ENCODE measurements at places on chromosomes 7 and 10.

DNA sequence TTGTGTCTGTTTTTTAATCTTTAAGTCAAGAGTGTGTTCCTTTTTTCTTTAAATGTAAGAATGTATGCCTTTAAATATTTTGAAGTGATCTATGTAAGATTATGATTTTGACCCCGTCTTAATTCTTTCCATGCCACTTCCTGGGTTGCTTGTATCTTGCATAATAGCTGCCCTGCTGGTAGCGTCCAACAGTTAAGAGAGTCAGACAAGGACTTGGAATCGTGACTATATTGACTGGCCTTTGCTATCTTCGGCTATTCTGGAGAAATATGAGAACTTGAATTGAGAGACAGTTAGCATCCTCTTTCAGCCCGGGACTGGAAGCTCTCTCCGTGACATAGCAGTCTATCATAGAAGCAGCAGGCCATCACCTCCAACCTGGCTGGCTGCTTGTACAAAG is 13.0 kb downstream of the NRP1 start:
- no peak for DNase-seq

GRCh38 chr7:142177869-142178268 is 66.4 kb downstream of the MGAM2 start:
- no peak for DNase-seq

DNA sequence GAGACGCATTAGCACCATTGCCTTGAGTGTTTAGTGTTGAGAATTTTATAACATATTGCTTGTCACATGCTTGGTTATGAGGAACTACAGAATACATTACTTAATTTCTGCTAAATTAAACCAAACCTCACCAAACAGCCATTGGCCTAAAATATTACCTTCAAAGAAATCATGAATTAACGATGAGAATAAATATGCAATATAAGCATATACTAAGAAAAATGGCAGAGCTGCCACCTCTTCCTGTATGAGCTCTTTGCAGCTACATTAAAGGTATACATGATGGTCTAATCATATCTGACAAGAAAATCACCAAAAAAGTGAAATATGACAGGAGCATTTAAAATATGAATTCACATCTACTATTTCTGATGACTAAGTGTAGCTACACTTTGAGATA is 5.2 kb upstream of the RHEB start:
- no peak for DNase-seq

DNA sequence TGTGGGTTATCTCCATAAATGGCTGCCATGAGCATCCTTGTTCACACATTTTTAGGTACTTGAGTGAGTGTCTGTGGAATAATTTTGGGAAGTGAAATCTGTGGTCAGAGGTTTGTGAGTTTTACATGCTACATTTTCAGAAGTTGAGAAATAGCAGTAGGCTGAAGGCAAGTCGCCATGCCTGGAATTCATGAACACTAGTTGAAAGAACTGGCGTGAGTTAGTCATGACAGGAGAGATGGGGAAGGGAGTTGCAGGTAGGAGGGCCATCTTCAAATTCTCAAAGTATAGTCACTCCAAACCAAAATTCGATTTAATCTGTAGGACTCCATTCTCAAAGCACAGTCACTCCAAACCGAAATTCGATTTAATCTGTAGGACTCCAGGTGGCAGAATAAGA is 89.6 kb downstream of the EGFR start:
- no peak for DNase-seq

- no peak for DNase-seq
Measured at GRCh38 chr10:4427532-4427931, 398.5 kb upstream of the AKR1E2 start.

GRCh38 chr7:14751461-14751860 is 151.1 kb downstream of the DGKB start:
- DNase-seq = no peak

- no peak for DNase-seq
Measured at GRCh38 chr7:17962652-17963051, 22.4 kb upstream of the SNX13 start.

GRCh38 chr10:75209086-75209920 is 1.3 kb upstream of the VDAC2 start:
- DNase-seq = no peak

- no peak for DNase-seq
Measured at GRCh38 chr7:104980440-104980839, 33.6 kb upstream of the KMT2E start.

- no peak for DNase-seq
Measured at GRCh38 chr7:96734343-96734742, 24.7 kb upstream of the SEM1 start.

DNA sequence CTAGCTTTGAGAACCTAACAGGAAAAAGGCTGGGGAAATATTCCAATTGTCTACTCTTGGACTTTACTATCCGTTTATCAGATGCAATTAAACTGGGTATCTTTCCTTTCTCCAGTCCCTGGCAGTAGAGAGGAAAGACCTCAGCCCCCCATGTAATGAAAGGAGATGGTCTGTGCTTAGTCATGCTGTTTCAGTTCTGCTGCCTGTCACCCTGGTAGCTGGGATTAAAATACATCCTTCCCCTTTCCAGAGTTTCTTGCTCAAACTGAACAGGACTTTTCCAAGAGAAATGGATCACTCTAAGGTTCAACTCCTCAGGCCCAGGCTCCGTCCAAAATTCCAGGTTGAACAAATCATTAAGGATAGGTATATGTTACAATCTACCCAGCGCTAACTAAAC is 202.9 kb downstream of the PTEN start:
- no peak for DNase-seq

GRCh38 chr10:47388879-47389278 is 4.8 kb upstream of the ZNF488 start:
- DNase-seq = no peak

DNA sequence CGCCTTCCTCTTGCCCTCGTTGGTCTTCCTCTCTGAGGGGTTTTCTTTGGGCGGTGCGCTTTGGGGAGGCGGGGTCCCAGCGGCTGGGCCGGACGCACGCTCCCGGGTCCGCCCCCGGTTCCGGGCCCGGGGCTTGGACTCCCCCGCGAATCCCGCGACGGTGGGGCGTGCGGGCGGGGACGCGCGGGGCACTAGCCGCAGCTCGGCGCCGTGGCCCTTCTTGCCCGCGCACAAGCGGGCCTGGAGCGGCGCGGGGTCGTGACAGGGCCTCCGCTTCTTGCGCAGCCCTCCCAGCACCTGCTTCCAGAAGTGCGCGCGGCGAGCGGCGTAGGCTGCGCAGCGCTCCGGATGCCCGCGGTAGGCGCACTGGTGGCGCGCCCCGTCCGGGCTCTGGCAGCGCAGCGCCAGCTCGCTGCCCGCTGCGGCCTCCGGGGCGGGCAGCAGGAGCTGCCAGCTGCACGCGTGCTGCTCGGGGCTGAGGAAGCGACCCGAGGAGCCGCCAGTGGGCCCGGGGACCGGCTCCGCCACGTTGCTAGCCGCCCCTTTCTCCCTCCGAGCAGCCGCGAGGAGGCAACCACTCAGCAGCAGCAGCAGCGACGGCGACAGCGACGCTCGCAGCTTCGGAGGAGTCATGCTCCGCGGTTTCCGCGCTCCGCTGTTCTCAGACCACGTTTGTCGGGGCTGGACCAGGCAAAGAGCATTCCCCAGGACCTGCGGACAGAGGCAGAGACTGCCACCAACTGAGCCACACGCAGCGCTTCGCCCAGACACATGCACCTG is 759 bp downstream of the FGFBP3 start:
- DNase-seq = peak; percentile 75
